A172 (cell line): ENCODE measurements at places on chromosomes 7 and 10.

DNA sequence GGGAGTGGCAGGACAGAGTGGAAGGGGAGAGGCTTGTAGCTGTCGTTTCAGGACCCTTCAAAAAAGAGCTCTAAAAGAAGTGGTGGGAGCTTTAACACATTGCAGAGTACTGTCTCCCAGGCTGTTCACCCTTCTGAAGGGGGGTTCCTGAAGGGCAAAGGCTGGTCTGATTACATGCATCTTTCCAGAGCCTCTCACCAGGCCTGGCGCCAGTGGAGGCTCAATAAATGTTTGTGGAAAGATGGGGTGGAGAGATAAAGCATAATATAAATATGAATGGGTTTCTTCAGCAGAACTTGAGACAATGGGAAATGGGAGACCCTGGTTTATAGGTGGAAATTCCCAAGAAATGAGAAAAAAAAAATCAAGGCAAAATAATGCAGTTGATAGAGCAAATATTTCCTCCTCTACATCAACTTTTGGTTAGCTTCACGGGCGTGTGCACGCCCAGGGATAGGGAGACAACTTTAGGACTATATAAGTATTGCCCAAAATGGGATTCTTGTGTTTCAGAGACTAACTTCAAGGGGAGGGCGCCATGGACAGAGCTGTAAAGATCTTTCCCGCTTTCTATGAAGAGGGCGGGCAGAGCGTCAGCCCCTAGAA, 613 bp upstream of the BUB3 start:
- no peak for DNase-seq

GRCh38 chr10:43816351-43817321, 168.0 kb upstream of the ZNF32 start:
- DNase-seq, result peak; percentile 54

- DNase-seq, result peak; percentile 98
Measured at GRCh38 chr7:1951159-1951536, 281.1 kb downstream of the ELFN1 start.

- no peak for DNase-seq
Measured at GRCh38 chr10:78966844-78967488, 101.8 kb upstream of the ZMIZ1 start.

DNA sequence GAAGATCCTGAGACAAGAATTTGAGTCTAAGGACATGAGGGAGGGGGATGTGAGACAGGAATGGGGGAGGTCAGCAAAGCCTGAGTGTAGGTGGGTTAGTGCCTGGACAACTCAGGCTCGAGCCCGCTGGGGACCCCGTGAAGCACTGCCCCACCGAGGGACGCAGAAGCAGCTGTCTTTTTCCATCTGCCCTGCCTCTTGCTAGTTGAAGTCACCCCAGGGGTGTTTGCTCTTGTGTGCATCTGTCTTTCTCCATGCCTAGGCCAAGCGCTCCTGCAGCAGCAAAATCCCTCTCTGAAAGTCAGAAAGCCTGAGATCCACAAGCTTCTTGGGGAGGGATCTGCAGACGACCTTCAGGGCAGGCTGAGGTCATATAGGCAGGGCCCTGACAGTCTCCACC, 79.0 kb upstream of the CELF2 start:
- DNase-seq, result no peak

DNA sequence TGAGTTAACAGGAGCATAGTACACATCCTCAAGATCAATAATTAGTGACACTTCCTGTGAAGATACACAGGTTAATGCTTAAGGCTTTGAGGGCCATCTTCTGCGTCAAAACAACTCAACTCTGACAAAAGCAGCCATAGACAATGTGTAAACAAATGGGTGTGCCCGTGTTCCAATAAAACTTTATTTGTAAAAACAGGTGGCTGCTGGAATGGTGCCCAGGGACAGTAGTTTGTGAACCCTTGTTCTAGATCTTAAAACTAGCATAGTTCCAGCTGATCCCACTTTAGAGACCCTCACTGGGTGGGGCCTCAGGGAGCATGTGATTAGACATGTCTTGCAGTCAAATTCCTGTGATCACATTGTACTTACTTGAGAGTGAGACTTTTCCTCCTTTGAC, 7.8 kb downstream of the OR2A14 start:
- no peak for DNase-seq

GRCh38 chr10:77159538-77160110, 478.0 kb downstream of the KCNMA1 start:
- no peak for DNase-seq

- DNase-seq, result no peak
Measured at GRCh38 chr7:138979988-138980562, 1.1 kb downstream of the KIAA1549 start.

- DNase-seq, result no peak
Measured at GRCh38 chr7:37532636-37533035, 84.0 kb upstream of the ELMO1 start.

DNA sequence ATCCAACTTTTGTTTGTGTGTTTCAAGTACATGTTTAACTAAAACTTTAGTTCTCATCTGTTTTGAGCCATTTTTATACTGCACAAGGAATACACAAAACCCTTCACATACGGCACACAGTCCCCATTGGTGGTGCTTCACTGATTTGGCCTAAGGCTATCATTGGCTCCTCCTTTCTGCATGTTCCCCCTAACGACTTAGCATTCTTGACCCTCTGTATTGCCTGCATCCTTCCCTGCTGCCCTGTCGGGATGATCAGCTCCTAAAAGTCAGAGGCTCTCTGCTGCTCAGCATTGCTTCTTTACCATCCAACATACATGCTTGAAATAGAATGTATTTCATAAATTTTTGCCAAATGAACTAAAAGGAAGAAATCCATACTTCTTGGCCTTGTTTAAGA, 111.4 kb upstream of the ABCB5 start:
- no peak for DNase-seq

DNA sequence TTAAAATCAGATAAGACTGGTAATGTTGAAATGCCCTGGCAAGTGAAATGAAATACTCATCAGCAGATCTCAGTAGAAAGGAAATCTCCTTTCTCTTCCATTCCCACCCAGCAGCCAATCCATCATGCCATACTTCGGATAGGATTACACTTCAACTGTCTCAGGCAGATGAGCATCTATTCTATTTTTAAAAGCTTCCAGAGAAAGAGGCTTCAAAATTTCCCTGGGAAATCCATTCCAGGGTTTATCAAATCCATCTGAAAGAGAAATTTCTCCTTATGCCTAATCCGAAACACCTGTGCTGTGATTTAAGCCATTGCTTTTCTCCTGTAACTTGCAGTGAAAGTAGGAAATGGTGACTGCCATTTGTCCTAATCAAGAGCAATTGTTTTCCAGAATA, 60.4 kb upstream of the RAPGEF5 start:
- DNase-seq, result no peak

DNA sequence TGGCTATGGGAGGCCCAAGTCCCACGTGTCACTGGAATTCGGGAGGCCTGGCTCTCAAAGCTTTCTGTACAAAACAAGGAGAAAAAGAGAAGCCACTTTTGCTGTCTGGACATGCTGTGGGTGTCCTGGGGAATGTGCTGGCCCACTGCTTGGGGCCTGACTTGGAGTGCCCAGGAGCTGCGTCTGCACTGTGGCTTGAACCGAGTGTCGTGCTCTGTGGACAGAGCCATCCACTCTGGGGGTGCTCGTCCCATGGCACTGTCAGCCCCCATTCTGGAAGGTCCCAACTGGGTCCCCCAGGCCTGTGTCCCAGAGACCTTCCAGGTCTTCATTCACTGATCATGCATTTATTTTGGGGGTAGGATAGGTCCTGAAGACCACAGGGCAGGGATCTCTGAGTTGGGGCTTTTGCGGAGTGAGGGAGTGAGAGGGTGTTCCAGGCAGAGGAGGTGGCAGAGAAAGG, 138.0 kb downstream of the LHPP start:
- DNase-seq, result no peak

DNA sequence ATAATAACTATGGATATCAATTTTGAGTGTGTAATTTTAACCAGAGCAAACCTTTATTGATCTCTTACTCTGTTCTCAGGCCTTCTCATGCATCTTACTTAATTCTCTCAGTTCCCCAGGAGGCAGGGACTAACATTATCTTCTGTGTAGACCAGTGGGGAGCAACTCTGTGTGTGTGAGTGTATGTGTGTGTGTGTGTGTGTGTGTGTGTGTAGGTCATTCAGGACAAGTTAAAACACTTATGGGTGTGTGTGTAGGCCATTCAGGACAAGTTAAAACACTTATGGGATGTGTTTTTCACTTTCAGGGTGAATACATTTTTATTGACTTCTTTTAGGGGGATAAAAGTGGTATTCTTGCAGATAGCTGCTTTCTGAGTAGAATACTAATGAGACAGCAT, 145.0 kb downstream of the ADAM12 start:
- no peak for DNase-seq

DNA sequence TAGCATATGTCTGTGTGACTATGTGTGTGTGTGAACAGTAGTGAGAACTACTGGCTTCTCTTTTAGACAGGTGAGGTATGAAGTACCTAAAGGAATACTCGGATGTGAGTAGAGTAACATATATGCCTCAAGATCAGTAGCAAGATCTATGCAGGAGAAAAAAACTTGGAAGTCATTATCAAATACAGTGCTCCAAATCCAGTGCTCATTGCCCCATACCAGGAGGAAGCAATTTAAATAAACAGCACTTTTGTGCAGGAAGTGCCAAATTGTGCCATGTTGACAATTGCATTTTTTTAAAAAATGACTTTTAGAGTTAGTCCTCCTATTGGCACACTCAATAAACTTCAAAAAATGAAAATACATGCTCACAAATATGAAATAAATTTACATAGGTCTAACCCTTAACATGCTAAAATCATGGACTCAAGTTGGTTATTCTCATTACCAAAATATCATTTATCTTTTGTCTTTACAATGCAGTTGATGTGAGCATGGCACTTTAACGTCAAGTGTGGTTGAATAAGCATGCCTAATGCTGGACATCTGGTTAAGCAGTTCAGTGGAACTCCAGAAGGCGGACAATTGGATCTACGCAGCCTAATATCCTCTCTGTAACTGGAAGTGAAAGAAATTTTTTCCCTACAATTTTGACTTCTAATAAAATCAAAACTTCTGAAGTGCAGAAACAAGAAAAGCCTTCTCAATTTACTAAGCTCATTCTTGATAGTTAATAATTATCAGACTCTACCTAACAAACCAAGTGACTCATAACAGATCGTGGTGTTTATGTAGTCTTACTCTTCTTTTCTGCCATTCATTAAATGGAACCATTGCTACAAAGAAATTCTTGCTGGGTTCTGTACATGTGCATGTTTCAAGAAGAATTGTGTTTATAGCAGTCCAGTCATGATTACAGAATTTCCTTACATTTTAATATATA, 195.2 kb downstream of the MDFIC start:
- no peak for DNase-seq

DNA sequence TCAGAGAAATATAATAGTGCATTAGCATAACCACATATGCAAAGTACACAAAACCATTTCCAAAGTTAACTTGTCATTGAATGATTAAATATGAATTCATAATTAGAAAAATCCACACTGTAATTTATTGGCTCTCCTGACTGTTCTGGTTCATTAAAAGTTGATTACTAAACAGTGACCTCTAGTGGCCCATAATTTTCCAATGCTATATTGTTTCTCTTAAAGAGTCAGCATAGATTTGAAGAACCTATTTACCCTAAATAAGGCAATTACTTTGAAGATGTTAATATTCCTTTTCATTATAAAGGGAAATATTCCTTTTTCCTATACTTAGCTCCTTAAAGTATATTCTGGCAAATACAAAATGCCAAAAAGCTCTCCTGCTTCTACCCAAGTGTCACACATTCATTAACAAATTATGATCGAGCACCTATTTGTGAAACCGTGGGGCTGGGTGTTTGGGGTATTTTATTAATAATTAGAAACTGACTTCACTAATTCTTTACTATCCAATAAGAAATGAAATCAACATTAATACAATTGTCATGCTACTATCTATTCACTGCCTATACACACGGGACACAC, 86.2 kb downstream of the HIBADH start:
- peak; percentile 61 for DNase-seq

- DNase-seq, result no peak
Measured at GRCh38 chr10:70183304-70183703, 13.0 kb upstream of the SAR1A start.

DNA sequence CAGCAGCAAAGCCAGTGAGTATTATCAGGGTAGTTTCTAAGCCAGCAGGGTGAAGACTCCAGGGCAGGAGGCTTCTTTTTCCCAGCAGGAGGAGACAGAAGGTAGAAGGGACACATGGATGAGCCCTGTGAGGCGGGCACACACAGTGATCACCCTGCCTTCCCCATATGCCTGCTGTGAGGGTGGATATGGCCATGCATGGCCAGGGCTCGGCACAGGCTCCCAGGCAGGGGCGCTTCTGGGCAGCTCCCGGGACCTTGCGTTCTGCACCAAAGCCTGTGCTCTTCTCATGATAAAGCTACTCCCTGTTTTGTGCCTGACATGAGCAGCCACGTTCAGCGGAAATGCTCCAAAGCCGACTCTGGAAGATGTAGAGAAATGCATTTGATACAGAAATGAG, 807.2 kb downstream of the TYW1 start:
- no peak for DNase-seq

- no peak for DNase-seq
Measured at GRCh38 chr10:109678857-109679256, 244.5 kb downstream of the XPNPEP1 start.

DNA sequence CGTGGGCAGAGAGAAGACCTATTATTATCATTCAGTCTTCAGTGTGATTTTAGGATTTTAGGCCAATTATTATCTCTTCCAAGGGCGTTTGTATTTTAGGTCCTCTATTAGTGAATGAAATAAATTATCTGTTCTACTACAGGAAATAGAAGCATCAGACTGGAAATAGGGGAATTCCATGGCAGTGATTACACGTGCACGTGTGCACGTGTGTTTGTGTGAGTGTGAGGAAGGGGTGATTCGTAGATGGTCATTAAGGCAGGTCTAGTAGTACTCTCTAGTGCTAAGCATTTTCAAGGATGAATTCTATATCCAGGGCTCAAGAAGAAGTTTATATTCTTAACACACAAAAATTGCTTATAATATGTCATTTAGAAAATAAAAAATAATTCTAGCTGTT, 623.2 kb downstream of the GATA3 start:
- DNase-seq, result no peak

GRCh38 chr7:78350391-78350790, 551.8 kb downstream of the PHTF2 start:
- no peak for DNase-seq

GRCh38 chr10:35413985-35414861, 77.9 kb downstream of the CCNY start:
- peak; percentile 26 for DNase-seq

DNA sequence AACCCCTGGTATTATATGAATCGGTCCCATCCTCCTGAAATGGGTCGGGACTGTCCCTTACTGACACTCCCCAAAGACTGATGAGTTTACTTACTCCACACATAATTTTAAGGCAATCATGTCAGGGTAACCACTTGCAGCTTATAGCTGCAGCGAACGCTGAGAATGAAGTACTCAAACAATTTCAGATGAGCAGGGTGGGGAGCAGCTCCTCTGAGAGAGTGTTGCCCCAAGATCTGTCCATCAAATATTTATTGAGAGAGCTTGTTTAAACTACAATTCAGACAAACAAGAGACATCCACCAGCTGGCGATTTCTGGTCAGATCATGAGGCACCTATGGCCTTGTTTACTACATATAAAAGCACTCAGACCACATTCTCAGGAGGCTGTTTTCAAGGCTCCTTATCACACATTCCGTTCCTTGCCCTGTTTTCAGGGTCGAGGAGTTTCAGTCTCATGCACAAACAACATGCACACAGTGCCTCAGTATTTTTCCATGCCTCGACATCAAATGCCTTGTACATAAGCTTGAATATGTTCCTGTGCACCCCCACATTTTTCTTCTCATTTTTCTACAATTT, 80.1 kb downstream of the THSD7A start:
- DNase-seq, result no peak

GRCh38 chr7:28029051-28029450, 151.5 kb downstream of the JAZF1 start:
- no peak for DNase-seq

GRCh38 chr7:4281231-4281993, 400.7 kb upstream of the FOXK1 start:
- no peak for DNase-seq
